D341Med (cell line): ENCODE measurements at places on chromosomes 4 and X.

DNA sequence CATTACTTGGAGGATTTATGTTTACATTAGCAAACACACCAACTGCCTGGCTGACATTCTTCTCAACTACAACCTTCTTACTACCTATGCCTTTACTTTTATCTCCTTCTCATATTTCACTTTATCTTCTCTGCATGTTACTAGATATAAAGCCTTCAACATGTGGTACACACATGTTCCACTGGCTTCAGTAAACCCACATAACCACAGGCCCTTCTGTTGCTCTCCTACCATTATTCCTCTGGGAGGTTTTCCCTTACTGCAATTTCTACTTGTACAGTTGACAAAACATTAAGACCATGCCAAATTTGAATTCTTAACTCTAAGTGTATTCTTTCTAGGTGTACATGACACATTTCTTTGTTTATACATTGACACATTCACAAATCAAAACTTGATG is 133.1 kb downstream of the ARAP2 start:
- no peak for DNase-seq

- no peak for DNase-seq
These were observed 457.4 kb upstream of the TEX13C start for GRCh38 chrX:124862301-124862700.

GRCh38 chr4:127219232-127219631 is 413.5 kb upstream of the INTU start:
- no peak for DNase-seq

- DNase-seq = no peak
These were observed 36.9 kb downstream of the FHDC1 start for GRCh38 chr4:152972821-152973628.

DNA sequence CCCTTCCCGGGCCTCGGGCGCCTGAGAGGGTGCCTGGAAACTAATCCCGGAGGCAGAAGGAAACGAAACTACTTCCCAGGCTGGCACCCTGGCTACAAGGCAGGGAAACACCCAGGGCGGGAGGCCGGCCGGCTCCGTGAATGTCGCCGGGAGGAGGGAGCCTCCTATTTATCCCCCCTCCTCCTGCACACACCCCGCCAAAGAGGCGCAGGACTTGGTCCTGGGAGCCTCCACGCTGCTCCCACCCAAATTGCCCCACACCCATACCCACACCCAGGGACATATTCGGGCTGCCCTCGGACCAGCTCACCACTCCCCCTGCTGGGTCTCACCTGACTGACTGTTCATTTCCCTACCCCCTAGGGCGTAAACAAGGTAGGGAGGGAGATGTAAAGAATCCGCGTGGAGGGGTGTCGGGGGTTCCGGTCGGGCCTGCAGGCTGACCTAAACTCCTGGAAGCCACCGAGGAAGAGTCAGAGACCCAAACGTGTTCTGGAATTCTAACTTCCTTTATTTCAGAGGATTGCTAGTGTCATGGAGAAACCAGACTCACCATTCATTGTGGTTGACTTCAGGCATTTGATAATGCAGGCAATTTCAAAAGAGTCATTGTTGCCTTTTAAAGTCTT is at the start of gene BTC:
BTC (minus strand) TSS at position 142 of the 629 bp plus-strand sequence. CDS start 198 bp downstream, outside the sequence.
- peak; percentile 71 for DNase-seq

DNA sequence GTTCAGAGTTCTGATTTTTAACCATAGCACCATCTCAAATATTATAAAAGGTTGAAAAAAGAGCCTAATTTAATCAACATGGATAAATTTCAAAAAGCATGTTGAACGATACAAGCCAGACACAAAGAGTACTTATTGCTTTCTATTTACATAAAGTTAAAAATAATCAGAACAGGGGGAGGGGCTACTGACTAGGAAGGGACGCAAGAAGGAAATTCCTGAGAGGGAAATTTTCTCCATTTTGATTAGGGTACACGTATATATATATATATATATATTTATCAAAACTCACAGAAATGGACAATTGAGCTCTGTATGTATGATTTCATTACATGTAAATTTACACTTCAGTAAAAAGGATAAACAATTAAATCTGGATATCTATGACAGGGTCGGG is 482 bp upstream of the MBTPS2 start:
- DNase-seq = no peak

GRCh38 chr4:119113033-119113655 is 22.5 kb upstream of the MYOZ2 start:
- no peak for DNase-seq

DNA sequence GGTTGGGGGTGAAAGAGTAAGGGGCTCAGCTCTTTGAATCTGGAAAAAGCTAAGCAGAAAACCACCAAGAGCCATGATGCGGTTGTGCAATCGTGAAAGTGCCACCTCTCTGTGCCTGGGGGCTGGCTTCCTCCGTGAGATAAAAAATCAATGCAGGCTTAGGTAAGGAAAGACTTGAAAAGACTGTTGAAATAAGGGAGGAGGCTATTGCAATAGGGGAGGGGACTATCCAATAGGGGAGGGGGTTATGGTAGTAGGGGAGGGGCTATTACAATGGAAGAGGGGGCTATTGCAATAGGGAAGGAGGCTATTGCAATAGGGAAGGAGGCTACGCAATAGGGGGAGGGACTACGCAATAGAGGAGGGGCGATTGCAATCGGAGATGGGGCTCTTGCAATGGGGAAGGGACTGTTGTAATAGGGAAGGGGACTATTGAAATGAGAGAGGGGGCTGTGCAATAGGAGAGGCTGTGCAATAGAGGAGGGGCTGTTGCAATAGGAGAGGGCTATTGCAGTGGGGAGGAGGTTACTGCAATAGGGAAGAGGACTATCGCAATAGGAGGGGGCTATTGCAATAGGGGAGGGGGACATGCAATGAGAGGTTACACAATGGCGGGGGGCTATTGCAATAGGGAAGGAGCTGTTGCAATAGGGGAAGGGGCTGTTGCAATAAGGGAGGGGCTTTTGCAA is 162.3 kb upstream of the PSAPL1 start:
- no peak for DNase-seq

GRCh38 chr4:28386776-28387175 is 1526.1 kb downstream of the STIM2 start:
- no peak for DNase-seq

GRCh38 chr4:76028350-76028765 is 5.1 kb upstream of the CXCL10 start:
- DNase-seq = peak; percentile 26

- DNase-seq = no peak
These were observed 15.4 kb downstream of the EPGN start for GRCh38 chr4:74323663-74324062.

GRCh38 chr4:57053508-57053907 is 56.7 kb downstream of the IGFBP7 start:
- no peak for DNase-seq

DNA sequence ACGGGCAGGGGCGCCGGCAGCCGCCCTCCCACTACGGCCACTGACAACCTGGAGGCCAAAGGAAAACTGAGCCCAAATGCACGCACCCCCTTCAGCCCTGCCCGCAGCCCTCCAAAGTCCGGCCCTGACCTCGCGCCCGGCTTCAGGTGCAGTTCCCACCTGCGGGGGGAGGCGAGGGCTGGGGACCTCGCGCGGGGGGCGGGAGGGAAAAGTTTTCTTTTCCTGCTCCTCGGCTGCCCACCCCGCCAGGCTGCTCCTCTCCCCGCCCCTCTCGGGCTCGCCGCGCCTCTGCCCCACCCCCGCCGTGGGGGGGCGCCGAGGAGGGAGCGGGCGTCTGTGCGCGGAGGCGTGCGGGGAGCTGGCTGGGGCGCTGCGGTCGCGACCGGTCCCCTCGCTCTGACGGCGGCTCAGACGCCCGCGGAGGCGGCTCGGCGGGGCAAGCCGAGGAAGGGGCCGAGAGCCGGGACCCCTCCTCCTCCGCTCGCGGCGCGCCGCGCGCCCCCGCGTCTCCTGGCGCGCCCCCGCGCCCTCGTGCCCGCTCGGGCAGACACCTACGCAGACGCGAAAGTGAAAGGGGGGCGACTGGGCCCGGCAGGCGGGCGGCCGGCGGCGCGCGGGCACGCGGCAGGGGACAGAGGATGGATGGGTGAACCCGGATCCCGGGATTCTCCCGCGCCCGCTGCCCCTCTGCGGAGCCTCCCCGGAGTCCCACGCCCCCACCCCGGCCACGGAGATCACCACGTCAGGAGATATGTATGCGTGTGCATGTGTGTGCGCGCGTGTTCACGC is 3.1 kb upstream of the NR3C2 start:
- DNase-seq = peak; percentile 78

GRCh38 chr4:52714597-52715254 is 36.5 kb downstream of the ERVMER34-1 start:
- no peak for DNase-seq

DNA sequence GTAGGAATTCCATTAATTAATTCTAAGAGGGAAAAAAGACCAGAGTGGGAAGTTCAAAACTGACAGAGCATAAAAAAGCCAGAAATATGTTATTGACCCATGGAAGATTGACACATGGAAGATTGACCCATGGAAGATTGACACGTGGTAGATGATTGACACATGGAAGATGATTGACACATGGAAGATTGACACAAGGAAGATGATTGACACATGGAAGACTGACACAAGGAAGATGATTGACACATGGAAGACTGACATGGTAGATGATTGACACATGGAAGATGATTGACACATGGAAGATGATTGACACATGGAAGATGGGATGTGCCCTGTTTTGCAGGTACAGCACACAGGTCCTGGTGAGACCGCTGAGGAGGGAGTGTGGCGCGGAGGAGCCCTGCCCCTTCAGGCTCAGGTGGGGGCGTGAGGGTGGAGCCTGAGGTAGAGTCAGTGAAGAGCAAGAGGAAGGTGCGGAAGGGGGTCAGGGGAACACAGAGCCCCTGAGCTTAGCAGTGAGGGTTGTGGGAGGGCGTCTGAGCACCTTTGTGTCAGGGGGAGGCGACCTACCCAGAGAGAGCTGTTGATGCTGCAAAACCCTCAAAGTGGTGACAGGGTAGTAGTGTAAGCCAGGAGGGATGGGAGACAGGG is 15.8 kb upstream of the PDE6B start:
- no peak for DNase-seq

DNA sequence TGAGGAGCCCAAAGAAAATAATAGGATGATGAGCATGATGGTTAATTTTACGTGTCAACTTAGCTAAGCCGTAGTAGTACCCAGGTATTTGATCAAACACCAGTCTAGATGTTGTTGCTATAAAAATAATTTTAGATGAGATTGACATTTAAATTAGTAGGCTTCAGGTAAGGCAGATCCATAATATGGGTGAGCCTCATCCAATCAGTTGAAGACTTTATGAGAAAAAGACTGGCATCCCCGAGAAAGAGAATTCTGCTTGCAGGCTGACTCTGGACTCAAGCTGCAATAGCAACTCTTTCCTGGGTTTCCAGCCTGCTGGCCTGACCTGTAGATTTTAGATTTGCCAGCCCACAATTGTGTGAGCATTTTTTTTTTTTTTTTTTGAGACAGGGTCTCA is 192.8 kb upstream of the LNX1 start:
- DNase-seq = no peak

GRCh38 chrX:15930585-15930984 is 76.0 kb upstream of the AP1S2 start:
- no peak for DNase-seq

DNA sequence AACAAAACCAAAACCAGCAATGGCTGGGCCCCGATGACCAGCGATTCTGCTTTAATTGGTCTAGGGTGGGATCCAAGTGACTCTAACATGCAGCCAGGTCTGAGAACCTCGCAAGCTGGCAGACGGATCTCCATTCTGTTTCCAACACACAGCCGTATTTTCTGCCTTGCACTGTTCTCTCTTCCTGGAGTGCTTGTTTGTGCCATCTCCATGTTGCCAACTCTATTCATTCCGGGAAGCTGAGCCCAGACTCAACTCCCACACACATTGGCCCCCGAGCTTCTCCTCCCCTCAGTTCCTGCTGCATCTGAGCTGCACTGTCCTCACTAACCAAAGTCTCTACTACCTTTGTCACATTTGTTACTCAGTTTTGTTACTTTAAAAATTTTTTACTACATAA is 35.6 kb downstream of the GEMIN8 start:
- DNase-seq = no peak

- DNase-seq = no peak
These were observed 44.0 kb upstream of the MXD4 start for GRCh38 chr4:2305766-2306501.

- DNase-seq = no peak
These were observed 221.6 kb upstream of the LCORL start for GRCh38 chr4:18242919-18243693.

DNA sequence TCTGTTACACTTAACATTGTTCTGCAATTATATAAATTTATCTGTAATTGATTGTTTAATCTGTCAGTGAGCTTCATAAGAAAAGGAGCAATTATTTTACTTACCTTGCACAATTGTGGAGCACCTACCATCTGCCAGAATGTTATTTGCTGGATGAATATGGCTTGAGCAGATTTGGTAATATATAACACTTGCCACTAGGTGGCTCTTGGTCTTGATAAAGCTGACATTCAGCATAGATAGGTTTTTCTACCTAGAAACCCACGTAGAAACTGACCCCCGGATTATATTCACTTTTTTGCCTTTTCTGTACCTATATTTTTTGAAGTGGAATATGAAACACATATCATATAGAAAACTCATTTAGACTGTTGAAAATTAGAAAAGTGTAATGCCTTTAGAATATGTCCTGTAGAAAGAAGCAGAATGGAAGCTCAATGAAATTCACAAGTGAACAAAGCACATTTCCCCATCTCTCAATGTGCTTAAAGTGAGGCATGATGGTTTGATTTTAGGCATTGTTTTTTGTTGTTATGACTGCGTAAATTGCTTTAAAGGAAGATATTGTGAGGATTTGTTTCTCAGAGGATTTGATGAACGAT is 9.5 kb downstream of the RBPJ start:
- peak; percentile 46 for DNase-seq

DNA sequence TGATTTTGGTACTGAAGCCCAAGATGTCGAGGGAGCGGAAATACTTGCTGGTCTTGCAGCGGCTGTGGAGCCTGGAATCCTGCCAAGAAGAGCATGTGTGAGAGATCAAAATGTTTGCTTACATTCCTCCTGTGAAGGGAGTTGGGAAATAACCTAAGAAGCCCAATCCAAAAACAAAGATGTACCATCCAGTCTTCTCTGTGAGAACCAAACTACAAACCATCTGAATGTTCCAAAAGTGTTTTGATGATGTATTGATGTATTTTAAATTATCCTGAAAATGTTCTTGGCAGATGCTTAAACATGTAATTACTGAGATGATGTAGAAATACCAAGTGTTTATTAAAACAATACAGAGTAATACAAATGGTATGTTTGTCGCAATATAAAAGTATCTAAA is 10.1 kb upstream of the ADH1A start:
- DNase-seq = peak; percentile 45

- DNase-seq = no peak
These were observed 68.0 kb downstream of the PPEF2 start for GRCh38 chr4:75834095-75834771.

DNA sequence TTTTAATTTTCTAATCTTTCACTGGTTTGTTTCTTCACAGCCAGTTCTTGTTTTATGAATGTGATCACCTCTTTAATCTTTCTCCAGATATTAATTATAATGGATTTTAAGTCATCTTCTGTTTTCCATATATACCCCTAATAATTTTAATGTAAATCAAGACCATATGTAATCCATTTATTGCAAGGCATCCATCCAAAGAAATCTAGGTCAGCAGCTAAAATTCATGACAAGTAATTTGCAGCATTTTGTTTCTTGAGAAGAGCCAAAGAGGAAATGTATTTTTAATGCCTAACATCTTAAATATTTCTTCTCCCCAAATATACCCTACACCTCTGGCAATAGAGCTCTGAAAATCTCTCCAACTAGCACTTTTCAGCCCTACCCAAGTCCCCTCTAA is 81.1 kb downstream of the SUPT20HL2 start:
- DNase-seq = no peak
